ENCODE measurements at places on chromosomes 5 and 9. TPM values are rescaled to one million over a fixed set of nuclear protein-coding genes. Genes with fewer than 3 reads are reported as not detected.

PDE6A gene
- not detected for total RNA-seq

GRCh38 chr9:120983259-120983837 lies 56.8 kb upstream of the TRAF1 start:
- DNase-seq: no peak

DNA sequence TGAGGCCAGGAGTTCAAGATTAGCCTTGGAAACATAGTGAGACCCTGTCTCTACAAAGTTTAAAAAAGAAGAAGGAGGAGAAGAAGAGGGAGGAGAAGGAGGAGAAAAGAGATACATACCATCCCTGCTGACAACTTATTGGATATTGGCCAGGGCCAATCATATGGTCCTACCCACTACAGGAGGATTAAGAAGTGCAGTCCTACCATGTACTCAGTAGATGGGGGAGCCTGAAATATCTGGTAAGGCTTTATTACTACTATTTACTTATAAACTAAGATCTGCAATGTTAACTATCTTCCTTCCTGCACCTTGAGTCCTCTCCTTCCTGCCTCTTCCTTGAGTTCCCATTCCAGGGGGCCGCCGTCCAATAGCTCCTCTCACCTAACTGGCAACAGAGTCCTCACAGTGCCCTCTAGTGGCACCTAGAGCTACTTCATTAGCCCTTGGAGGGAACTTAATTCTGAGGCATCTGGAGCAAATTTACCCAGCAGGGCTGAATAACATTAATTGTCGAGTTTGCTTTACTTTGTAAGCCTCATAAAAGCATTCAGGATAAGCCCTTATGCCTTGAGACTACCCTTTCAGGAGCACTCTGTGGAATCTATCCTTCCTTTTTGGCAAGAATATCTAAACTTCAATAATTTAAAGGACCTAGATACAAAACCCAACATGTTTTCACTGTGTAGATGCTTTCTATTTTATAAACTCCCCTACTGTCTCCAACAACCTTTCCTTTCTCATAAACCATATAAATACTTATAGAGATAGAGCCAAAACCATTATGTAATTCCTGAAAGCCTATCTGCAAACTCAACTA lies 39.1 kb upstream of the RANBP6 start:
- DNase-seq: peak; percentile 74

GRCh38 chr5:155025895-155026294 lies 12.3 kb downstream of the KIF4B start:
- no peak for DNase-seq

DNA sequence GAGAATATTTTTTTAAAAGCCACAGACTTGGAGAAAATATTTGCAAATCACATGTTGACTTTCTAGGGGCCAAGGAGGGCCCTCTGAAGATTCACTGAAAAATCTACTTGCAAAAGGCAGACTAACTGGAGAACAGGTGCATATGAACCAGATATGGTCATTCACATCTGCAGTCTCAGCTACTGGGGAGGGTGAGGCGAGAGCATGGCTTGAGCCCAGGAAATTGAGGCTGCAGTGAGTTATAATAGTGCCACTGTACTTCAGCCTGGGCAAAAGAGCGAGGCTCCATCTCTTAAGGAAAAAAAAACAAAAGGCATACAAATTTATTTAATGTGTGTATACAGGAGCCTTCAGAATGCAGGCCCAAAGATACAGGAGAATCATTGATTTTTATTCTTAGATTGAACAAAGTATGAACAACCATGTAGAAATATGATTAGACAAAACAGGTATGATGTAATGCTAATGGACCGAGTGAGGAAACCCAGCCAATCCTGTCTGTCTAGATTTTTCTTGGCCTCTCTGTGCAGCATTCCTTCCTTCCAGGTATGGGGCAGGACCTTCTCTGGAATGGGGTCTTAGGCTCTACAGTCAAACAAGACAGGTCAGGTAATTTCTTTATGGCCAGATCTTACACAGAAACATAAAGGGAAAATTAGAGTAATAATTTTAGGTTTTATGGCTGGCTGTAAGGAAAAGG lies 15.3 kb upstream of the SLC27A6 start:
- DNase-seq: no peak

DNA sequence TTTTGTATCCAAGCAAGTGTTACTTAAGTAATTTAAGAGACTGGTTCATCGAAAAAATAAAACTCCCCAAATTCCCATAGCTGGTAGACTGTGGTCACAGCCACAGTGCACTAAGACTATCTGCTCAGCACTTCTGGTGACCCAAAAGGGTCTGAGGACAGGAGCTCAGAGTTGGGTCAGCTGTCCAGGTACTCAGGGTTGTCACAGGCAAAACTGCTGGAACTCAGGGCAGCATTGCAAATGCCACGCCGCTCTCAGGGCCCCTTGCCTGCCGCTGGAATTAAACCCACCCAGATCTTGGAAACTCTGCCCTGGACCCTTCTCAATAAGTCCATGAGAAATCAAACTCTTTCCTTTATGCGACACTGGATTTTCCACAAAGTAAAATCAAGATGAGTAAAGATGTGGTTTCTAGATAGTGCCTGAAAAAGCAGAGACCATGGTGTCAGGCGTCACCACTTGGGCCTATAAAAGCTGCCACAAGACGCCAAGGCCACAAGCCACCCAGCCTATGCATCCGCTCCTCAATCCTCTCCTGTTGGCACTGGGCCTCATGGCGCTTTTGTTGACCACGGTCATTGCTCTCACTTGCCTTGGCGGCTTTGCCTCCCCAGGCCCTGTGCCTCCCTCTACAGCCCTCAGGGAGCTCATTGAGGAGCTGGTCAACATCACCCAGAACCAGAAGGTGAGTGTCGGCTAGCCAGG lies at the start of gene IL13:
TSS of gene IL13 (plus strand) at position 498 of the 705 bp plus-strand sequence. CDS start at position 512, 14 bp downstream.
- no peak for DNase-seq

GRCh38 chr5:126883564-126884245 lies 106.8 kb downstream of the LMNB1 start:
- no peak for DNase-seq

DNA sequence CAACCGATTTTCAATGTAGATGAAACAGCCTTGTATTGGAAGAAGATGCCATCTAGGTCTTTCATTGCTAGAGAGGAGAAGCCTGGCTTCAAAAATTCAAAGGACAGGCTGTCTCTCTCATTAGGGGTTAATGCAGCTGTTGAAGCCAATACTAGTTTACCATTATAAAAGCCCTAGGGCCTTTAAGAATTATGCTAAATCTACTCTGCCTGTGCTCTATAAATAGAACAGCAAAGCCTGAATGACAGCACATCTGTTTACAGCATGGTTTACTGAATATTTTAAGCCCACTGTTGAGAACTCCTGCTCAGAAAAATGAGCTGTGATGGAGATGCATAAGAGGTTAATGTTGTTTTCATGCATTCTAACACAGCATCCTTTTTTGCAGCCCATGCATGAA lies 188.5 kb downstream of the TRIM32 start:
- DNase-seq: no peak

GRCh38 chr9:84711398-84711777 lies 41.9 kb downstream of the NTRK2 start:
- DNase-seq: no peak

- peak; percentile 57 for DNase-seq
These were observed 11.8 kb upstream of the SCGB3A1 start for GRCh38 chr5:180603076-180603594.

Data from sigmoid colon (tissue), 7 donors.